SHP77 (cell line): ENCODE measurements at places on chromosomes 5 and 9.

DNA sequence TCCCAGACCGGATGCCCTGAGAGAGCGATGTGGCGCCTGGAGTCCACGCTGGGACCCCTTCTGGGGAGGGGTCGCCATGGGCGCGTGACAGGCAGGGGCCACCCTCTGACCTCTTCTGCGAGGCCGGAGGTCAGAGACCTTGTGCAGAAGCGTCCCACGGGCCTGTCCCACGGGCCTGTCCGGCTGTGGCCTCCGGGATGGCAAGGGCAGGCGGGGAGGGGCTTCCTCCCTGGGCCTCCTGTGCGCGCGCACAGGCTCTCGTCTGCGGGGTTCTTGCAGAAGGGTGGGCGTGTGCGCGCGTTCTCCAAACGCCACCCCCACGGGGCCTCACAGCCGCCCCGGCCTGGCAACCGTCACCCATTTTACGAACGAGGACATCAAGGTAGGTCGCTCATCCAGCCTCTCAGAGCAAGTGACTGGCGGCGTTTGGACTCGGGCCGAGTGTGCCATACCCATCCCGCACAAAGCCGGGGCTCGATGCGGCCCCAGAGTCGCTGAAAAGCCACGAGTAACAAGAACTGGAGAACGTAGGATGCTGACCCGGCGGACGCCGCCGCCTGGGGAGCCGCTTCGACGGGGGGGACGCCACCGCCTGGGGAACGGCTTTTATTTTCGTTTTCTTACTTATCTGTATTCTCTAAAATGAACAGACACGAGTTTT is 897 bp downstream of the AHRR start:
- no peak for DNase-seq

DNA sequence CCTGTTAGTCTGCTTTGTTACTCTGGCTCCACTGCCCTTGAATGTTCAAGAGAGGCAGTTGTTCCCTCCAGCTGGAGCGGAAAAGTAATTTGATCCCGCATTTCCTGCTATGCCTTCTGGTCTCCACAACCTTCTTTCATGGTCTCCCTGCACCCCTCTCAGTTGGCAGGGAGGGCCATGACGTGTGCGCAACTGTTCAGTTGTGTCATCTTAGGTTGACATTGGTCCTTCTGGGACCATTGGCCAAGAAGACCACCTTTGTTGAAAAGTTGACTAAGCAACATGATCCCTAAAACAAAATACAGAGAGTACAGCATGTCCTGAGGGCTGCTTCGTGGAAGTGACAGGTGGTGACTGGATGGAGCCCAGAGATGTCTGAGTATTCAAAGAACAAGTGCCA is 192.5 kb upstream of the TUT7 start:
- DNase-seq, result peak; percentile 41

DNA sequence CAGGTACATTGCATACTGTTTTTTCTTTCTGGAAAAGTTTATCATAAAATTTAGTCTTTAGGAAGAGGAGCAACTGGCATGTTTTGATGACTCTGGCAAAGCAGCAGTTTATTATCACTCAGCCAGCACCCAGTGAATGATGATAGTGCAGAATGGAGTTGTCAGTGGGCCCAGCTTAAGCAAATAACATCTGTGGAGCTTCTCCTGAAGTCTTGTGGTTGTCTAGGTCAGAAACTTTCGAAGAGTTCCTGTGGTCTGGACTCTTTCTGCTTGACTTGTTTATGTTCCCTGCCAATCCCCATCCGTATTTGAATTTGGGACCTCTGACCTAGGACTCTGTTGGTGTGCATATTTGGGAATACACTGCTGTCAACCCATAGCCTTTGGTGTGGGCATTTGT is 38.1 kb upstream of the C5orf47 start:
- DNase-seq, result no peak

- no peak for DNase-seq
Measured at GRCh38 chr9:37410969-37411785, 11.3 kb upstream of the GRHPR start.

GRCh38 chr5:111741278-111741677 is 15.7 kb downstream of the NREP start:
- DNase-seq, result no peak

- DNase-seq, result no peak
Measured at GRCh38 chr5:9034649-9035048, 511.2 kb downstream of the SEMA5A start.

GRCh38 chr5:138138949-138139780 is at the start of gene NME5:
Gene NME5 (minus strand): TSS chr5:138139428. CDS start chr5:138138780, 648 bp downstream.
- DNase-seq, result peak; percentile 86
